ENCODE measurements at places on chromosomes 13 and 19. TPM values are rescaled to one million over a fixed set of nuclear protein-coding genes. Genes with fewer than 3 reads are reported as not detected.

DNA sequence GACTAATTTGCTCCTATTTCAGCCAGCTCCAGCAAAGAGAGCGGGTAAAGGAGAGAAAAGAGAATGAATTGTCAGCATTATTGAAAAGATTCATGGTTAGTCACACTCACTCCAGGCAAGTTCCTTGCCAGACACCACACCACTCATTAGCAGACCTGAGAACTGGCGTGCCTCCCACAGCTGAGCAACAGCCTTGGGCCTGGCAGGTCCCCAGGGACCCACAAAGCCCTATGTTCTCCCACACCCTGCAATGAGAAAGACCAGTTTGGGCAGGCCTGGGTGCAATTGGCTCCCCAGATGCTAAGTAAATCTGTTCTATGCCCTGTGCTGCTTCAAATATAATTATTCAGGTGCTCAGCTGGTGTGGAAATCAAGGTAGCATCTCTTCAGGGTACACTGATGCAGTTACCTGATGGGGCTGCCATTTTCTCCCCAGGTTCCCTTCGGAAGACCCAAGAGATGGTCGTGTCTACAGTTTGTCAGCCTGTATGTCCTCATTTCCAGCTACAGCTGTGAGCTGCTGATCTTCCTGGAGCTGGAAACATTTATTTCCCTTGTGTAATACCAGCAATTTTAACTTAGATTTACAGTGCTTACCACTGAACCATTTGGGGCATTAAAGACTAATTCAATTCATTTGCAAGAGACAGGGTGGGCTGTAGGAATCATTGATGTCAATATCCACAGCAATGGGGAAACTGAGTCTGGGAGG, 405.0 kb downstream of the COG6 start:
- peak; percentile 87 for DNase-seq

GRCh38 chr13:84399320-84400085, 517.2 kb upstream of the SLITRK1 start:
- no peak for DNase-seq

The SLC5A5 gene
- total RNA-seq, result not detected

GRCh38 chr13:25819856-25820530, 231.8 kb downstream of the SHISA2 start:
- DNase-seq, result no peak

The ZNF429 gene
- total RNA-seq, result 8.4 TPM

DNA sequence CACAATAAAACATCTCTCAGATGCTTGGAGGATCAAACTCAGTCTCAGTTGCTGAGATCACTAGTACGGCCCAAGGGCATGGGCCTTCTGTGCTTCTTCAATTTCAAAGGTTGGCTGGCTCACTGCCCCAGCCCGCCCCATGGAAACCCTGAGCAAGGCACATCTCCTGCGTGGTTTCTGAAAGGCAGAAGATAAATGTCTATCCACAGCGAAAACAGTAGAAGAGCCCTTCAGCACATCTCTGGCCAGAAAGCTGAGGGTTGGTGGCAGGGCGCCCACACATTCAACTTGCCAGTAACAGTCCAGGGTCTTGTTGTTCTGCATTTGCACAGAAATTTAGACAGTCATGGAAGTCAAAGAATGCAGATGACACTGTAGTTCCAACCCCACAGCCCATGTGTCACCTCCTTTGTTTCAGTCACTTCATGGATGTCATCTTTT, 24.0 kb upstream of the KATNAL1 start:
- peak; percentile 93 for DNase-seq

The ABHD8 gene
- 7.8 TPM for total RNA-seq

DNA sequence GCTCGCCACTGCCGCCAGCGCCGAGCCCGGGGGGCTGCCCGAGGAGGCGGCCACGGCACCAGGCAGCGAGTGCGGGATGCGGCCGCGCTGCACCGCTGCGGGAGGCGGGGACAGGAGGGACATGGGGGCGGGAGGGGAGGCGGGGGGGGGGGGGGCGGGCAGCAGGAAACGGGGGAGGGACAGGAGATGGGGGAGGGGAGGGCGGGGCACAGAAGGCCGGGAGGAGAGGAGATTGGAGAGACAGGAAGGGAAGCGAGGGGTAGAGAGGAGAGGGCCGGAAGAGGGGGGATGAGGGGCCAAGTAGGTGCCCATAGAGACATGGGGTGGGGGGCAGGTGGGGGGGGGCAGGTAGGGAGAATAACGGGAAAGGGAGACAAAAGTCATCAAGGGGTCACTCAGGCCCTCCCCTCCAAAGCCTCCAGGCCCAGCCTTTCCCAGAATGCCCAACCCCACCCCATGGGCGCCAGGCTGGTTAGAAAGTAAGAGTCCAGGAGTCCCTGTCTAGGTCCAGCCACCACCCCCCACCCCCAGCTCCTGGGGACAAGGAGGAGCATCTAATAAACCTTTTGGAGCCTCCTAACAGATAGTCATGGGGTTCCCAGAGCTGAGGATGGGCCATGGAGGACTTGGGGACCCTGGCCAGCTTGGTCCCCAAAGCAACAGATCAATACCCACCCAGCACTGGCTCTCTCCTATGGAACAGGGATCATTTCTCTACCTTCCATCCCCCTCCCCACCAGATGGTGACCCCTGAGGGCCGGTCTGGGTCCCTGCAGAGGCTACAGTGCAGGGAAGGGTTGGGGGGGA, 9.5 kb downstream of the NR2F6 start:
- DNase-seq, result no peak

GRCh38 chr19:3041327-3041726, 12.2 kb upstream of the TLE2 start:
- no peak for DNase-seq

DNA sequence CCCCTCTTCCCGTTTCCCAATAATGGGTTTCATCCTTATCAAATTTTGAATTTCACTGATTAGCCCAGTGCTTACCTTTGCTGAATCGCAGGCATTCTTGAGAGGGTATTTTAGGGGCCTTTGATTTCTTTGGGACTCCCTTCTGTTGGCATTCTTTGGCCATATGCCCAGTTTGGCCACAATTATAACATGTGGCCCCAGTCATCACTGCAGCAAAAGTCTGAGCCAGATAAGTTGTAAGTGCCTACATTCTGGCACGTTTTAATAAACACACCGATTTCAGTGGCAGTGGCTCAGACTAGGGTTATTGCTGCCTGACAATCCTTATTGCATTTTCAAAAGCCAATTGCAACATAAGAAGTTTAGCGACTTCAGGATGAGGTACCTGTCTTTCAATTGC, 41.4 kb downstream of the ZNF726 start:
- no peak for DNase-seq

The ZNF492 gene
- 0.33 TPM for total RNA-seq

The C1QTNF9 gene
- 0.42 TPM for total RNA-seq

The PTGER1 gene
- 1.6 TPM for total RNA-seq

The KL gene
- total RNA-seq, result 2.1 TPM

GRCh38 chr13:30906411-30907051, 460 bp downstream of the MEDAG start:
- DNase-seq, result peak; percentile 85

The GPR180 gene
- 6.5 TPM for total RNA-seq

GRCh38 chr19:17866312-17866963, 5.3 kb upstream of the SLC5A5 start:
- no peak for DNase-seq

- no peak for DNase-seq
Measured at GRCh38 chr13:59495936-59496512, 667.7 kb downstream of the DIAPH3 start.

The TPTE2 gene
- total RNA-seq, result not detected

The PSG7 gene
- total RNA-seq, result not detected

GRCh38 chr13:21137696-21138095, 38.7 kb downstream of the SKA3 start:
- no peak for DNase-seq

The CGB1 gene
- not detected for total RNA-seq

- no peak for DNase-seq
Measured at GRCh38 chr19:45814166-45814780, 835 bp downstream of the RSPH6A start.

- DNase-seq, result no peak
Measured at GRCh38 chr13:80237646-80238045, 103.3 kb downstream of the SPRY2 start.

The TBCB gene
- 133 TPM for total RNA-seq
